ENCODE measurements at places on chromosomes 2 and 18. TPM values are rescaled to one million over a fixed set of nuclear protein-coding genes. Genes with fewer than 3 reads are reported as not detected.

Gene ERFE
- total RNA-seq: not detected

Gene ALLC
- not detected for total RNA-seq

Gene ACTG2
- total RNA-seq: 25.4 TPM

Gene SNRPD1
- total RNA-seq: 34.0 TPM

- H3K4me1 ChIP-seq: peaks cover 8% of the 10 kb centered on the region
- H3K36me3 ChIP-seq: no peaks in the 10 kb centered on the region
- H3K27ac ChIP-seq: no peak overlapping the region
- DNase-seq: no peak
- H3K27me3 ChIP-seq: no peaks in the 10 kb centered on the region
Observed at GRCh38 chr2:224925061-224925809, 117.0 kb downstream of the DOCK10 start.

- peak; percentile 81 for DNase-seq
- H3K4me1 ChIP-seq: no peaks in the 10 kb centered on the region
- peaks cover 6% of the 10 kb centered on the region for H3K27me3 ChIP-seq
- peak overlapping the region; percentile 80 for H3K27ac ChIP-seq
- H3K36me3 ChIP-seq: no peaks in the 10 kb centered on the region
- H3K4me3 ChIP-seq: peak overlapping the region; percentile 35
Observed at GRCh38 chr18:55321265-55322177, 266.5 kb downstream of the TCF4 start.

DNA sequence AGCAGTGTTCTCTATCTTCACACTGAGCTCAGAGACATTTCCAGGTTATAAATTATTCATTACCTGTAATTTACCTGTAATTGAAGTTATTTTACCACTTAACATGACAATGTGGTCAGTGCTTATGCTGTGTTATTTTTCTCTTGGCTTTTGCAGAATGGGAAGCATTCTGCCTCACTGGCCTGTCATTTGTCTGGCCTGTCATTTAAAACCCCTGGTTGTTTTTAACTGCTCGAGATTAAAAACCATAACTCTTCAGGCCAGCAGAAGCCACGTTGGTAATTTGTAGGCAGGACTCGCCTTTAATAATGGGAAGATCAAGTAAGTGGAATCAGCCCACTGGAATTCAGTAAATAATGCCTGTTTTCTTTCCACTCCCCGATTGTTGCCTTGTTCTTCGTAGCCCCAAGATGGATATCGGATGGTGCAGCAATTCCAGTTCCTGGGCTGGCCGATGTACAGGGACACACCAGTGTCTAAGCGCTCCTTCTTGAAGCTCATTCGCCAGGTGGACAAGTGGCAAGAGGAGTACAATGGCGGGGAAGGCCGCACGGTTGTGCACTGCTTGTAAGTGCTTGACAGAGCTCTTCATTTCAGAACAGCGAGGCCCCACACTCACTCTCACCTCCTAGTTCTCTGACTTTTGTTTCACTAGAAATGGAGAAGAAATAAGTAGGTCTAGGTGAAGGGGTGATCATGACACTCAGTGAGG is 222.4 kb upstream of the RAB12 start:
- no peak for DNase-seq
- no peak overlapping the region for H3K4me3 ChIP-seq
- no peak overlapping the region for H3K27ac ChIP-seq

GRCh38 chr2:58237741-58238140 is 3.4 kb downstream of the FANCL start:
- H3K4me3 ChIP-seq: no peak overlapping the region
- H3K27me3 ChIP-seq: no peaks in the 10 kb centered on the region
- H3K4me1 ChIP-seq: no peaks in the 10 kb centered on the region
- DNase-seq: no peak

DNA sequence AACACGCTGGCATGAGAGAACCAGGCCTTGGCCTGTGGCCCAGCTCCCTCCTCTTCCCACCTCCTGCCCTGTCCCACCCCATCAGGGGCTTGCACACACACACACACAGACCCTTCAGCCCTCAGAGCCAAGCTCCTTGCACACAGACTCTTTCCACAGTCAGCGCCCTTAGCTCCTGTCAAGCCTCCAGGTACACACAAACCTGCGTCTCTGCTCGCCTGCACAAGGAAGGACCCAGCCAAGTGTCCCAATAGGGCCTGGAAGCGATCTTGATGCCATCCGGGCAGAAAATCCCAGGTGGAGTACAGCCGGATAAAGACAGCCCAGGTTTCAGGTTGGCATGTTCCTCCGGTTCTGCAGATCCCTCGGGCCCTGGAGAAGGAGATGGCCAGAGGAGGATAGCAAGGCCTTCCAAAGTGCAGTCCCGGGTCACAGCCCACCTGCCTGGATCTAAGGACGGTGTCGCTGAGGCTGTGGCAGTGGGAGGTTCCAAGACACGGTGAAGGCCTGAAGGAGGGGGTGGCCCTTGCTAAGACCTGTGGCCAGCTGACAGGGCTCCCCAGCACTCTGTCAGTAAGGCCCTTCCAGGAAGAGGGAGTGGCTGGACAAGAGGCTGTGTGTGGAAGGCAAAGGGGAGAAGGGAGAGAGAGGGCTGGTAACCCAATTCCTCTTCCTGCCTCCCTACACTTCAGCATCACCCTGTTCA is 18.5 kb upstream of the STEAP3 start:
- H3K4me1 ChIP-seq: no peaks in the 10 kb centered on the region
- H3K36me3 ChIP-seq: no peaks in the 10 kb centered on the region
- DNase-seq: no peak
- H3K4me3 ChIP-seq: no peak overlapping the region
- no peak overlapping the region for H3K27ac ChIP-seq

- no peak overlapping the region for H3K4me3 ChIP-seq
- no peaks in the 10 kb centered on the region for H3K36me3 ChIP-seq
- H3K4me1 ChIP-seq: no peaks in the 10 kb centered on the region
- DNase-seq: peak; percentile 36
Observed at GRCh38 chr2:44707945-44708660, 233.4 kb upstream of the SIX3 start.

DNA sequence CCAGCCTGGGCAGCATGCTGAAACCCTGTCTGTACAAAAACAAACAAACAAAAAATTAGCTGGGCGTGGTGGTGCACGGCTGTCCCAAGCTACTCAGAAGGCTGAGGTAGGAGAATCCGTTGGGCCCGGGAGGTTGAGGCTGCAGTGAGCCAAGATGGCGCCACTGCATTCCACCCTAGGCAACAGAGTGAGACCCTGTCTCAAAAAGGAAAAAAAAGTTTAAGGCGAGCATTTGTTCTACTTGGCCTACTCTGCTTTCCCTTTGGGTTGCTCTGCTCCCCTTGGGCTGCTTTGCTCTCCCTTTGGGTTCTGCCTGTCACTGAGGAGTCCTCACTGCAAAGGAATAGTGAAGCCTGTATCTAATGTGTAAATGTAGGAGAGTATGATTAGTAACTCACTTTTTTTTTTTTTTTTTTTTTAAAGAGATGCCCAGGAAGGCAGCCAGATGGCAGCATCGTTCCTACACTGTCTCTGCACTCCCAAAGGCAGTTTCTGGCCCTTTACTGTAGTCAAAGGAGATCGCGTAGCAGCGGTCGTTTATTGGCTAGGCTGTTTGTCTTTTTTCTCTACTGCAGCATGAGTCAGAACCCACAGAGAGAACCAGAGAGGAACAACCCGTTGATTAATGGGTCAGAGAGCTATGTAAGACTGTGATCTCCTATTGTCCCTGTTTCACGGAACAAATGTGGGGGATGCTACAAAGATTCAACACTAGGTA is 118.3 kb upstream of the CWC22 start:
- no peak overlapping the region for H3K4me3 ChIP-seq
- no peak overlapping the region for H3K27ac ChIP-seq
- no peaks in the 10 kb centered on the region for H3K36me3 ChIP-seq
- no peaks in the 10 kb centered on the region for H3K4me1 ChIP-seq
- no peaks in the 10 kb centered on the region for H3K27me3 ChIP-seq

GRCh38 chr2:200077838-200078237 is 122.5 kb downstream of the MAIP1 start:
- no peaks in the 10 kb centered on the region for H3K4me1 ChIP-seq
- no peak overlapping the region for H3K4me3 ChIP-seq
- H3K27ac ChIP-seq: no peak overlapping the region
- no peak for DNase-seq
- no peaks in the 10 kb centered on the region for H3K27me3 ChIP-seq

- no peaks in the 10 kb centered on the region for H3K4me1 ChIP-seq
- no peaks in the 10 kb centered on the region for H3K27me3 ChIP-seq
- H3K36me3 ChIP-seq: no peaks in the 10 kb centered on the region
- DNase-seq: no peak
- no peak overlapping the region for H3K27ac ChIP-seq
- H3K4me3 ChIP-seq: no peak overlapping the region
Observed at GRCh38 chr2:181760521-181760920, 80.2 kb upstream of the NEUROD1 start.

GRCh38 chr2:197929008-197929885 is 124.9 kb downstream of the PLCL1 start:
- H3K4me1 ChIP-seq: no peaks in the 10 kb centered on the region
- H3K27me3 ChIP-seq: no peaks in the 10 kb centered on the region
- H3K36me3 ChIP-seq: no peaks in the 10 kb centered on the region
- H3K27ac ChIP-seq: no peak overlapping the region
- no peak for DNase-seq

DNA sequence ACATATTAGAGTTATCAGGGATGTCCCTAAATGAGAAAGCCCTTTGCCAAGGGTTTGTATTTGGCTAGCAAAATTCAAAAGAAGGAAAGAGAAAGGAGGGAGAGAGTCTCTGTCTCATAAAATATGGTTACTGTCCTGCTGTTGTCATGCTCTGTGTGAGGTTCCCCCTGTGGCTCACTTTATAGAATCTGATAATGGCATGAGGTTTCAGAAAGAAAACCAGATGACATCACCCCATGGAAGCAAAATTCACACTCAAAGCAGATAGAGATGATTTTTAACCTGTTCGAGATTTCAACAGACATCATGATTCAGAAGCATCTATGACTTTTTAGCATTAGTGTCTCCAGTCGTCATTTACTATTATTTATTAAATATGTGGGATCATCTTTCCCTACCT is 165.0 kb upstream of the SESTD1 start:
- no peak overlapping the region for H3K4me3 ChIP-seq
- H3K36me3 ChIP-seq: no peaks in the 10 kb centered on the region
- DNase-seq: no peak
- H3K27me3 ChIP-seq: no peaks in the 10 kb centered on the region

- no peaks in the 10 kb centered on the region for H3K27me3 ChIP-seq
- no peaks in the 10 kb centered on the region for H3K36me3 ChIP-seq
- H3K27ac ChIP-seq: no peak overlapping the region
- no peak for DNase-seq
- H3K4me1 ChIP-seq: no peaks in the 10 kb centered on the region
- H3K4me3 ChIP-seq: no peak overlapping the region
Observed at GRCh38 chr2:112798979-112799975, 15.0 kb upstream of the IL1A start.

DNA sequence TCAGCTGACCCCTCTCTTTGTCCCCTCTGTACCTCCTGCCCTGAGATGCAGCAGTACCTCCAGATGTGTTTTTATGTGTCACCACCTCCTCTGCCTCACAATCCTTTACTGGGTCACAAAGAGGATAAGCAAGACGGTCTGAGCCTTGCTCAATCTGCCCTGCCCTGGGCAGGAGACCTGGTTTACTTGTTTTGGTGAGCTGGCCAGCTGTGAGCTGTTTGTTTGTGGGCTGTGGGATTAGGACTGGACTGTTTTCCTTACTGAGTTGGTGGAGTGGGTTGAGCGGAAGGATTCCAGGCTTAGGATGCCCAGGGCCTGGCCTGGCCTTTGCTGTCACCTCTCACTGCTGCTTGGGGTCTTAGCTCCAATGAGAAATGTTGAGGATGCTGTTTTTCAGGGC is 299.5 kb downstream of the SRBD1 start:
- no peaks in the 10 kb centered on the region for H3K4me1 ChIP-seq
- no peak overlapping the region for H3K27ac ChIP-seq
- no peak for DNase-seq
- H3K36me3 ChIP-seq: no peaks in the 10 kb centered on the region

DNA sequence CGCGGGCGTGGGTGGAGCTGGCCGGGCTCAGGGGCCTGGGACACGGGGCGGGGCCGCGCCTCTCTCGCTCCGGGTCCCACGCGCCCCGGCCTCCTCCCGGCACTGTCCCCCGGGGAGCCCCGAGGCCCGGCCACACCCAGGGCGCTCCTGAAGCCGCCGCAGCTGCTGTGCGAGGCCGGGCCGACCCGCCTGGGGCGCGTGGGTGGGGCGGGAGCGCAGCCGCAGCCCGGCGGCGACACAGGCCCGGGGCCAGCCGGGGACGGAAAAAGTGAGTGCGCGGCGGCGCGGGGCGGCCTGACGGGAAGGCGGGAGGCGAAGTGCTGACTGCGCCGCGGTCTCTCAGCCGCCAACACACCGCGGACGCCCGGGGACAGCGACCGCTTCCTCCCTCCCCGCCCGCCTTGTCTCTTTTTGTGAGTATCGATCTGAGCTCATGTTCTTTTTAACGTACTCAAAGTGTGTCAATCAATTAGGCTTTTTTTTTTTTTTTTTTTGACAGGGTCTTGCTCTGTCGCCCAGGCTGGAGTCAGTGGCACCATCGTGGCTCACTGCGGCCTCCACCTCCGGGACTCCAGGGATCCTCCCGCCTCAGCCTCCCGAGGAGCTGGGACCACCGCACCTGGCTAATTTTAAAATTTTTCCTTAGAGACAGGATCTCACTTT is 14.5 kb downstream of the PDCD1 start:
- peak overlapping the region; percentile 30 for H3K4me3 ChIP-seq
- H3K36me3 ChIP-seq: no peaks in the 10 kb centered on the region
- peak; percentile 78 for DNase-seq

DNA sequence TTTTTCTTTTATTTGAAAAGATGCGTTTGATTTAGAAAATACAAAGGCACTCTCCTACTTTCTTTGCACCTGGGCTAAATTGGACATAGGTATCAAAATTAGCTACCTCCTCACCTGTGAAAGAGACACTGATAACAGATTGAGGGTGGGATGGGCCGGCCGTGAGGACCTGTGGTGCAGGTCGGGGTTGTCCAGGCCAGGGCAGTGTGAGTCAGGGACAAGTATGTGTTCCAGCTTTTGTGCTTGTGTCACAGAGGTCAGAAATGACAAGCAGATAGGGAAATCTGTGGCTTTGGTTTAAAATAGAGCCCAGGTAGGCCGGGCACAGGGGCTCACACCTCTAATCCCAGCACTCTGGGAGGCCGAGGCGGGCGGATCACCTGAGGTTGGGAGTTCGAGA is 22.6 kb downstream of the MYL12B start:
- no peaks in the 10 kb centered on the region for H3K4me1 ChIP-seq
- DNase-seq: no peak

GRCh38 chr2:62831729-62832128 is 126.2 kb downstream of the EHBP1 start:
- H3K27ac ChIP-seq: no peak overlapping the region
- DNase-seq: no peak
- H3K36me3 ChIP-seq: no peaks in the 10 kb centered on the region
- H3K4me3 ChIP-seq: no peak overlapping the region
- no peaks in the 10 kb centered on the region for H3K4me1 ChIP-seq

- no peak for DNase-seq
- no peaks in the 10 kb centered on the region for H3K27me3 ChIP-seq
- H3K36me3 ChIP-seq: no peaks in the 10 kb centered on the region
- H3K27ac ChIP-seq: no peak overlapping the region
Observed at GRCh38 chr2:73832930-73833329, 4.2 kb downstream of the STAMBP start.

- DNase-seq: no peak
- no peak overlapping the region for H3K4me3 ChIP-seq
- H3K36me3 ChIP-seq: no peaks in the 10 kb centered on the region
- H3K27me3 ChIP-seq: no peaks in the 10 kb centered on the region
- no peak overlapping the region for H3K27ac ChIP-seq
- H3K4me1 ChIP-seq: no peaks in the 10 kb centered on the region
Observed at GRCh38 chr2:100879296-100879695, 59.4 kb downstream of the NPAS2 start.

Data from colonic mucosa (tissue), 4 donors.